ENCODE measurements at places on chromosomes 2 and 18. TPM values are rescaled to one million over a fixed set of nuclear protein-coding genes. Genes with fewer than 3 reads are reported as not detected.

DNA sequence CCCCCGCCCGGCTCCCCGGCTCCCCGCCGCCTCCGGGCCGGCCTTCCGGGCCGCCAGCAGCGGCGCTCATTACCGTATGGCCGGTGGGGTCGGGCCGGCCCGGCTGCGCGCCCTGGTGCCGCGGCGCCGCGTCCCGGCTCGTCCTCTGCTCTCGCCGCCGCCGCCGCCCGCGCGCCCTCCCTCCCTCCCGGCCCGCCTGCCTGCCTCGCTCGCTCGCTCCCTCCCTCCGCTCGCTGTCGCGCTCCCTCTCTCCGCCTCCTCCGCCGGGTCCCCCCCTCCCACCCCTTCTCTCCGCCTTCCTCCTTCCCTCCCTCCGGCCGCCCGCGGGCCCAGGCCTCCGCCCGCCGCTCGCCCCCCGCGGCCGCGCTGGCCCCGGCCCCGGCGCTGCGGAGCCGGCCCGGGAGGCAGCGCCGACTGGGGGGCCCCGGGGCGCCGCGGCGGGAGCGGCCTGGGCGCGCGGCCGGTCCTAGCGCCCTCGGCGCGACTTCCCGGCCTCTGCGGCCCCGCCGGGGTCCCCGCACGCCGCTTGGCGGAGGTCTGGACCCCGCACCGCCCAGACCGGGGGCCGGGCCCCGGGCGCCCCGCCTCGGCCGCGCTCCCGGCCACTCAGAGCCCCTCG, at the start of gene DNMT3A:
TSS of gene DNMT3A (minus strand) at position 173 of the 619 bp plus-strand sequence. CDS start 27,941 bp downstream, outside the sequence.
- DNase-seq, result peak; percentile 67

The ANKRD36 gene
- 26.2 TPM for total RNA-seq

The UGT1A7 gene
- 0.46 TPM for total RNA-seq

- no peak for DNase-seq
These were observed 24.9 kb downstream of the BIN1 start for GRCh38 chr2:127081826-127082633.

DNA sequence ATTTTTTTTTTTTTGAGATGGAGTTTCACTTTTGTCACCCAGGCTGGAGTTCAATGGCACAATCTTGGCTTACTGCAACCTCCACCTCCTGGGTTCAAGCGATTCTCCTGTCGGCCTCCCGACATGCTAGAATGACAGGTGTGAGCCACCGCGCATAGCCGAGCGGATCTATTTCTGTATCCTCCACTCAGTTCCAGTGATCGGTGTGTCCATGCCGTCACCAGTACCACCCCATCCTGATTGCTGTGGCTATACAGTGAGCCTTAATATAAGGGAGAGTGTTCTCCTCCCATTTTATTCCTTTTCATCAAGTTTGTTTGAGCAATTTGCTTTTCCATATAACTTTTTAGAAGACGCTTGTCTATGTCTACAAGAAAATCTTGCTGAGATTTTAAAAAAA, 35.2 kb downstream of the RFX8 start:
- no peak for DNase-seq

GRCh38 chr2:3725458-3726250, 22.3 kb downstream of the DCDC2C start:
- no peak for DNase-seq

The MLPH gene
- 393 TPM for total RNA-seq

The TWSG1 gene
- total RNA-seq, result 32.2 TPM

DNA sequence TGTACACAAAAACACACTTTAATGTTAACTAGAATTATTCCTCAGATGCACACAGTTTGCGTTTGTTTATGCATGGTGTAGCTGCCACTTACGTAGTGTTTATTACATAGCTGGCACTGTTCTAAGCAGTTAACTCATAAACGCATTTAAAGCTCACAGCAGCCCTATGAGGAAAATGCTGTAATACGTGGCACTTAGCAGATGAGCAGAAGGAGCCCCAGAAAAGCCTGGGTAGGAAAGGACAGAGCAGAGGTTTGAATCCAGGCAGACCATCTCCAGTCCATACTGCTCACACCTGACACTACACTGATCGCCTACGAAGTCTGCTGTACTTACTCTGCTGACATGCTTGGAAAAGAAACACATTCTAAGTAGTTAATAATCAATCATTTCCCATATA, 66.6 kb downstream of the BCL2 start:
- no peak for DNase-seq

The CD8B gene
- 1.1 TPM for total RNA-seq

DNA sequence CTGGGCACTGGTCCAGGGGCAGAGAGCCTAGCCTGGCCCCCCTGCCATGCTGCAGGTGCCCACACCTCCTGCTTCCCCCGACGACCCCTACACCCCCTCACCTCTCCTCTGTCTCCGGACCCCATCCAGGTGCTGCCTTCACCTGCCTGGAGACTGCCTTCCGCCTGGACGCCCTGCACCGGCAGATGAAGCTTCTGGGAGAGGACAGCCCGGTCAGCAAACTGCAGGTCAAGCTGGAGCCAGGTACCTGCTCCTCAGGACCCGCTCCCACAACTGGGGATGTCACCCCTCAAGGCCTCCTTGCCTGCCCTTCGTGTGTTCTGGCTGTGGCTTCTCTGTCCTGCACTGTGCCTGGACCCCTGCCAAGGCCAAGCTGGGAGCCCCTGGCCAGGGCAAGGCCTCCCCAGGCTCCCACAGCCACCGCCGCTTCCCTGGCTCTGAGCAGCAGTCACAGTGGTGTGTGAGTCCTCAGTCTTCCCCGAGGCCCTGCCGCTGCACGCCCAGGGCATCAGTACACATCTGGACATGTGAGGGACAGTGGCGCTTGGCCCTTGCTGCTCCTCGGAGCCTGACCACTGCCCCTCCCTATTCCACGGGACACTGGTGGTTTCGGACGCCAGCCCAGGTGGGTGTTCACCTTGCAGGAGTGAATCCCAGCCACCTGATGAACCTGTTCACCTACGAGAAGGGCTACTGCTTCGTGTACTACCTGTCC, 6.3 kb downstream of the RNPEPL1 start:
- no peak for DNase-seq

DNA sequence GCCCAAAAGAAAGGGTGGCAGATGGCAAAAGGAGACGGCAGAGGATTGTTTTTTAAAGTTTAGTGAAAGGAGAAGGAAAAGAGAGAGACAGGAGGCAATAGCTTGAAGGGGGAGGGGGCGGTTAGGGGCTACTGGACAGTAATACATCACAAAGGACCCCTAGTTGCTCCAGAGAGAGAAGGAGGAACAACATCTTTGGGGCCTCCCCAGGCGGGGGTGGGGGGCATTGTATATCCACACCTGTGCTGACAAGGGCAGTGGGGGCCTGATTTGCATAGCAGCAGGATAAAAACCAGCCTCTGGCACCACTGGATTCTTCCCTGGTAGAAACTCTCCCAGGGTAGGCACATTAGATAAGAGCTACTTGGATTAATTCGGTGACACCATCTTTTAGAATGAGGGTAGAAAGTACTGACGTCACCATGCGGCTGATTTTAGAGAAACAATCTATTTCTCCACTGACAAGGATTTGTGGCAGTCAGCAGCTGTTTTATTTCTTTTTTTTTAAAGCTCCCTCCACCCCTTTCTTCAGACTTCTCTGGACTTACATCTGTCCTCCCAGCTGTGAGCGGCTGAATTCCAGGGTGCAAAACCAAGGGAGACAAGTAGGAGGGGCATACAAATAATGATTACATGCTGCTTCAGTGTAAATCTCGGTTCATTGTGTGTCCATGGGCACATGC, 199.8 kb upstream of the NRP2 start:
- DNase-seq, result no peak

DNA sequence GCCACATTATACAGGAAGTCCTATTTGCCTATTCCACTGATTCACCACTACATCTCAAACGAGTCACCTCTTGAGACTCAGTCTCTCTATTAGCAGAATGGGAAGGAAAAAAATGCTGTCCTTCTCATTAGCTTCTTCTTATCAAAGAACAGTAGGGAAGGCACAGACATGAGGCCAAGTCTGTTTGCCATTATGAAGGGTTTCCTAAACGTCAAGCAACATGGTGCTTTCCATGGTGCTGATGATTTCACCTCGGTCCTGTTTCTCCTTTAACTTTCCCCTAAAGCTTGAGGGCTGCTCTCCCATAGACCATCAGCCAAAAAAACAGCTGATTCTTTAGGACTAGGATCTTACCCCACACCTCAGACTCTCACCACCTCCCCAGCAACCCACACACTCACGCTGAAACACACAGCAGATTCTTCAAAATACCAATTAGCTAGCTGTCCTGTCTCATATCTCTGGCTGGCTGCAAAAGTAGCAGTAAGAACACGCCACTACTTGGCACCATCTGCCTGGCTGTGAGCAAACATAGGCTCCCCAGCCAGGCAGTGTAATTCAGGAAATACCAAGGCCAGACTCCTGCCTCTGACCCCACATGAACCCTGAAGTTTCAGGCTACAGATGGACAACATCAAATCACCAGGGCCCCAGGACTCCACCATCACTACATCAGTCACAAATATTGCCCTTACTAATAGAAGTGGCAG, 30.5 kb downstream of the GALNT14 start:
- DNase-seq, result no peak

DNA sequence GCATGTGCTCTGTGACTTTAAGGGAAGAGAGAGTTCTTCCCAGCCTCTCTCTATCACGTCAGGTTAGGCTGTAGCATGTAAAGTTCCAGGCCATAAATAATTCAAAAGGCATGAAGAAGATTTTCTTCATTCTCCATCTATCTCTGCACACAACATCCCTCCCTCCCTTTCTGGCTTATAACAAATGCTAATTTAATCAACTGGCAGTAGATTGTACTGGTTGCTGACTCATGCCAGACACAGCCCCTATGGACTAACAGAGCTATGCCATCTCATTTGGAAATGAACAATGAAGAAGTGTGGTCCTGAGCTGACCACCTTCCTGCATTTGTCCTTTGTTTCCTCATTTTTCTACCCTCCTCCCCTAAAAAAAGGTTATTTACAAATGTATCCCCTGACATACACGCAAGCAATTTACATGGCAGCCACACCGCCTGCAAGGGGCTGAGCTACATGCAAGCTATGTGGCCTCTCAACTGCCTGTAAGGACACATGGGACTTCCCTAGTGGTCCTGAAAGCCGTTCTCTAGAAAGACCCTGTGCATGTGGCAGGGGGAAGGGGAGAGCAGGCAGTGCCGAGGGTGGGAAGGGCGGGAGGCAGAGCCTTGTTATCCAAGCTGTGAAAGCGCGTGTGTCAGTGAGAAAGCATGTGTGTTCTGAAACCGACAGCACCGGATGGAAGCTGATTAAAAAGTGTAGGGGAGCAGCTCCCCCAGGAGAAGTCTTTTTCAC, 90.9 kb upstream of the KLF7 start:
- DNase-seq, result no peak

The SP3 gene
- total RNA-seq, result 166 TPM

GRCh38 chr2:63679252-63679855, 90.6 kb downstream of the MDH1 start:
- DNase-seq, result no peak

DNA sequence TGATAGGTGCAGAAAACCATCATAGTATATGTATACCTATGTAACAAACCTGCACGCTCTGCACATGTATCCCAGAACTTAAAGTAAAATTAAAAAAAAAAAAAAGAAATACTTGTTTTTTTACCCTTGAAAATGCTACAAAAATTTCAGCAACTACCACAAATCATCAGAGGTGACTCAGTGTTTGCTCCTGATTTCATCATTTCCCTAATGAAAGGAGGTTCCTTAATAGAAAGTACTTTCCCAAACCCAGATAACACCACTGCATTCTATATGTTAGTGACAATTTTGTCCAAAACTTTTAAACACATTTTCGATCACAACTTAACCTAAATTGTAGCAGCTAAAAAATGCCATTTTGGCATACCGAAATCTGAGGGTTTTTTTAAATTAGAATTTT, 163.3 kb downstream of the SLC39A10 start:
- no peak for DNase-seq

DNA sequence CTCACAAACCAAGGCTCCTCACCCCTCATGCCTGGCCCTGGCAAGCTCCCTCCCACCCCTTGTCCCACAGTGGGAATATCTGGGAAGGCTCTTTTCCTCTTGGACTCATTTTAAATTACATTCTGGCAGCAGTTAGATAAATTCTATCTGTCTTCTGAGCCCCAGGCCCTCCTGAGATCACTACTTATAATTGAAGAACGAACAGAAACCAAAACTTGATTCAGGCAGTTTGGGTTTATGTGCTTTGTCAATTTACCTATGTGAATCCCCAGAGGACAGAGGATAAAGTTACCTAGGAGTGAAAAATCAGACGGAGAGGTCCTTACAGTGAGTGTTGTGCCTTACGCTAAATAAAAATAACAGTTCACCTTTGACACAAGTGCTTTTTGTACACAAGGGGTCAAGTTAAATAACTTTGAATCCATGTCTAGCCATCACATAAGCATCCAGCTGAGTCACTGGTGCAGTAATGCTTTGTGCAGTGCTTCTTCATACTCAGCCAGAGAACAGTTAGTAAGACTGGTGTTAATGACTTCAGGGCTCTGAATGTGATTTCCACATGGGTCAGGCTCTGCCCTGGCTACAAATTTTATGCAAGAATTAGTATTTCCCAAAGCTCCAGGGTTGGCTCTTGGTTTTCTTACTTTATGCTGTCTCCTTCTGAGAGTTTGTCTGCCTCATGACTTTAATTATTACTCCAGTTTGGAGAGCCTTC, 329.3 kb downstream of the INSIG2 start:
- DNase-seq, result no peak

The ANKRD29 gene
- 8.5 TPM for total RNA-seq

DNA sequence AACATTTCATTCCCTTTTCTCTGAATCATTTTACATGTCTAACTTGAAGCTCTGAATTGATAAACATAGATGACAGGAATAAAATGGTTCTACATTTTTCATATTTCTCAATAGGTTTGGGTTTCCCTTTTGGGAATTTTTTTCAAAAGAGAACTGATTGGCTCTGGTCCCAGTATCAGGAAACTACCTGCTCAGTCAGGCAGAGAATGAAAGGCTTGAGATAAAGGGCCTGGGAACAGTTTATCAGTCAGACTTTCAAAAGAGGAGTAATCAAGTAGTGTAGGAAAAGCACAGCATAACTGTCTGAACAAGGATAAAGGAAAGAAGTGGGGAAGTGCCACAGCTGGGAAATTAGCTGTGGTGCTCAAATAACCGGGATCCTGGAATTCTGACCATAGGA, 28.3 kb upstream of the CCL20 start:
- no peak for DNase-seq

All from prostate gland (tissue), 2 donors.